ENCODE measurements at places on chromosomes 12 and 14.

DNA sequence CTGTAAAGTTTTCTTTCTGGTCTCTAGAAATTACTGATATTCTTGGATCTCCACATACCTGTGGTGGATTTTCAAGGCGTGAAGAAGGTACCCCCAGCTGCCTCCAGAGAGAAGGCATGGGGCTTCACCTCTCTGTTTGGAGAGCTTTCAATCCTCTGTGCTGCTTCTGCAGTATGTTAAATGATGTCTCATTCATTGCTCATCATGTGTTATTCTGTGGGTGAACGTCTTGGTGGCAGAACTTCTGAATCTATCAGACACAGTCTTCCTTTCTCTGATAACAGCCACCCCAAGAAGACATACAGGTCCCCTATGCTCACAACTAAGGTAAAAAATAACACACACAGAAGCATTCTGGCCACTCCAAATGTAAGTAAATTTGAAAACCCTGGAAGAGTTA is 221.3 kb upstream of the TMEM260 start:
- no peak for DNase-seq

DNA sequence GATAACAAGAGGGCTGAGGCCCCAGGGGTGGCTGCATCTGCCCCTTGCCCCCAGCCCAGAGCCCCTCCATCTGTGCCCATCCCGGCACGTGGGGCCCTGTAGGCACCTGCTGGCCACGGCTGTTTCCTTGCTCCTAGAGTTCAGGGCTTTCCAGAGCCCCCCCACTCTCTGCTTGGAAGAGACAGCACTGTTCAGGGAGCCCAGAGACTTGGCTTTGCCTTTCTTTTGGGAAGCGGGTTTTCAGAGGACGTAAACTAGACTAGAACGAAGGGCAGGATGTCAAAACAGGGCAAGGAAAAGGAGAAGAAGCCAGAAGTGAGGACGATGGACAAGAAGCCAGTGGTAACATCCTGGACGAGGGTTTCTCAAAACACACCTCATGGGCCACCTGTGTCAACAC is 163.3 kb upstream of the LHX5 start:
- DNase-seq: no peak

- DNase-seq: no peak
Measured at GRCh38 chr12:59317598-59317997, 278.2 kb upstream of the SLC16A7 start.

DNA sequence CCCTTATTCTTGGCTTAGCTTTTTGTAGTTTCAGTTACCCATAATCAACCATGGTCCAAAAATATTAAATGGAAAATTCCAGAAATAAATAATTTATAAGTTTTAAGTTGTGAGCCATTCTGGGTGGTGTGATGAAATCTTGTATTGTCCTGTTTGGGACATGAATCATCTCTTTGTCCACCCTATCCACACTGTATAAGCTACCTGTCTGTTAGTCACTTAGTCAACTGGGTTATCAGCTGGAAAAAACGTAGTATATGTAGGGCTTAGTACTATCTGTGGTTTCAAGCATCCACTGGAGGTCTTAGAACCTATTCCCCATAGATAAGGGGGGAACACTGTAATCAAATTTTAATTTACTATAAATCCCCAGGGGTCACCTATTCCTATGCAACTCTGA is 52.7 kb downstream of the NKX2-1 start:
- no peak for DNase-seq

DNA sequence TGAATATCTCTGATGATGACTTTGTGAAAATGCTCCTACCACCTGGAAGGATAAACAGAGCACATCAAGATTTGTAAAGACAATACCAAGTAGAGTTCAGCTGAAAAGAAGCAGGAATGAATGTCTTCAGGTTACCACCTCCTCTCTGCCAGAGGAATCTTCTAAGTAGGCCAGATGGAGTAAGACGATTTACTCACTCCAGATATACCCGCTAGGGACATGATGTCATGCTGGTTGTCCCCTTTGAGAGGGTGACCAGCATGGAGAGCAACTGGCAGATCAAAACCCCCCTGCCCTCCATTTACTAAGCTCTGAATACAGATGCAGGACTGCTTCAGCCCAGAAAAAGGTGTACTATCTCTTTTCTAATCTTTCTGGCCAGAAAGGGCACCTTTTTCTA is 39.3 kb upstream of the HSPB8 start:
- no peak for DNase-seq

Data from NCI-H187 (cell line).